Skin of body (tissue), 3 donors: ENCODE measurements at places on chromosomes 5 and 9. TPM values are rescaled to one million over a fixed set of nuclear protein-coding genes. Genes with fewer than 3 reads are reported as not detected.

Gene CCL27
- total RNA-seq, result 7.6 TPM

Gene GMCL2
- not detected for total RNA-seq

DNA sequence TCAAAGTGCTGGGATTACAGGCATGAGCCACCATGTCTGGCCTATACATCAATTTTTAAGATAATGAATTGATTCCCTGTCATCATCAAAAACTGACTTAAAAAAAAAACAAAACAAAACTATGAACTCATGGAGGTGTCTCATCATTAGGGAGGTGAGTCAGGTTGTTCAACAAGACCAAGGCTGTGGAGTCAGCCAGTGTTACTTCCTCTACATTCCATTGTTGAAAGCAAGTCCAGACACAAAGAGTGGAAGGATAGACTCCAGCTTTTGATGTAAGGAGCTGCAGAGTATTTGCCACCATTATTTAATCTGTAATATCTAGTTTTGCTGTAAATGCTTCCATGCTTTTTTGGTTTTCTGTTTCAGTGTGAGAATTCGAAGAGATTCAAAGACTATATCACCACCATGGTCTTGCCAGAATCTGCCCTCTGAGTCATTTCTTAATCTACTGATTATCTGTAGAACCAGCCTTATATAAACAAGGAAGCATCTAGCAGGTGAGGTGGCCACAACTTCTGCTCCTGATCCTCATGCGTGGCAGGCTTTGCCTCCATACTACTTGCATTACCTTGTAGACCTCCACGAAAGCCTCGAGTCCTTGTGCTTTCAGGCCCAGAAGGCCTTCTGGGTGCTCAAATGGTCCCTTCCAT, 156.1 kb downstream of the FGF1 start:
- no peak for DNase-seq

- no peak for DNase-seq
Observed at GRCh38 chr5:37663538-37663937, 176.3 kb downstream of the GDNF start.

- DNase-seq, result no peak
Observed at GRCh38 chr5:179337796-179338676, 7.2 kb downstream of the ADAMTS2 start.

DNA sequence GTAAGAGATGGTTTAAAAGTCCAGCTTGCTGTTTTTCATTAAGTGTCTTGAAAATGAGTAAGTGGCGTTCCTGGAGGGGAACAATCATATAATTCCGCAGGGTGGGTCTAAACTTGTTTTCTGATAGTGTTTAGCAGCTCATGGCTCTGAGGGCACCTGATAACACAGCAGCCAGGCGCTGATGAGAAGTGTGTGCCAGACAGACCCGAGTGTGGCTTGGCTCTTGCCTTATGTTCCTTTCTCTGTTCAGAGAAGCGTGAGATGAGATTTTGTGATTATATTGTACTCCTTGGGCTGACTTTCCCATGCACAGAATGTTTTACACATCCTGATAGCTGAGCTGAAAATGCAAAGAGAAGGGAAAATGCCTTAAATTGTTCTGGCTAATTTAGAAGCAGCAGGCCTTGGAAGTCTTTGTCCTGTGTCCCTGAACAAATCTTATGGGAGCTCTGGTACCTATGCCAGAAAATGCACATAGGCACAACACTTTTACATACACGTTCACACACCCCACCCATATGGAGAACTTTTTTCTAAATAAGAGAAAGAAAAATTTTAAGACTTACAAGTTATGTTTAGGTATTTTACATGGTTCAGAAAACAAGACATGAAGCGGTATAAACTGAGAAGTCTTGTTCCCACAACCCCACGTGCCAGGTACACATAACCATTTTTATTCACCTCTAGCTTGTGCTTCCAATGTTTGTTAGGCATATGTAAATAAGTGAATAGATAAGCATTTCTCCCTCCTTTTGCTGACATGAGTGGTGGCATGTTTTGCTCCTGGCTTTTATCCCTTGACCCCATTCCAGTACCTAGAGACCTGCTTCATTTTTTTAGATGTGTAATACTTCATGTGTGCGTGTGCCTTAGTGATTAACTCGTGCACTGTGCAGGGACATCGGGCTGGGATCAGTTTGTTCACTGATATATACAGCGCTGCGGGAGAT, 152.2 kb upstream of the OTULINL start:
- no peak for DNase-seq

Gene CAMK2A
- total RNA-seq, result 4.0 TPM

- DNase-seq, result no peak
Observed at GRCh38 chr5:92676215-92677165, 904.5 kb downstream of the NR2F1-AS1 start.

DNA sequence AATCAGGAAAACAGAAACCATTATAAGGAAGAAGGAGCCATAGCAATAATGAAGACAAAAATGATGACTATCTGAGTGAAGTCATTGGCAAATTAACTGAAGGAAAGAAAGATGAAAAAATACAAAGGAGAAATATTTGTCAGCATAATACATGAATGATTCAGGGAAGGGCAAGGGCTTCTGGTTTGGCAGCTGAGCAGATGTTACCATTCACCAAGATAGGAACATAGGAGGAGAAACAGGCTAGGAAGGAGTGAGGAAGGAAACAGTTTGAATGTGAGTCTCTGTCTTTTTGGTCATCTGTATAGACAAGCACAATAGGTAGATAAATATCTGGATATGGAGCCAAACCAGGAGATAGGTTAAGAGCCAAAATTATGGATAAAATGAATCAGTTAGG, 296.0 kb downstream of the ISL1 start:
- no peak for DNase-seq

GRCh38 chr5:133758641-133759040, 146.3 kb upstream of the FSTL4 start:
- no peak for DNase-seq

Gene CD72
- total RNA-seq, result 1.6 TPM

GRCh38 chr5:22896152-22896551, 43.0 kb upstream of the CDH12 start:
- no peak for DNase-seq

DNA sequence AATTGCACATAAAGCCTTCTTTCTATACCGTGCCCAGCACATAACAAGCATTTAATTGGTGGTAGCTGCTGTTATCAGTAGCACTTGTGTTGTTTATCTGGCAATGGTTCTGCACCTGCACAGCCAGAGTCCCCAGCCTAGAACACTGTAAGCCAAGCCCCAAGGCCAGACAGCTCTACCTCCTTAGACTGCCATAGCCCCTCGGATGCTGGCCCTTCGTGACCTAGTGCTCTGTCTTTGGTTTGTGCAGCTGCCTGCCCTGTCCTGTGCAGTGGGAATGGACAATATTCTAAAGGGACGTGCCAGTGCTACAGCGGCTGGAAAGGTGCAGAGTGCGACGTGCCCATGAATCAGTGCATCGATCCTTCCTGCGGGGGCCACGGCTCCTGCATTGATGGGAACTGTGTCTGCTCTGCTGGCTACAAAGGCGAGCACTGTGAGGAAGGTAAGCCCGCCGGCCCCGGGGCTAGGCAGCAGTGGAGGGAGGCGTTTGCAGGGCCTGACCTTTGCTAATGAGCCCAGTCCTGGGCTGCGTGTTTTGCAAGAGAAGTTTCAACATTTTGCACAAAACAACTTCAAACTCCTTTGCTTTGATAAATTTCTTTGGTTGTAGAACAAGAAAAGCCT, 173.3 kb upstream of the WWC1 start:
- no peak for DNase-seq

Gene NUTM2G
- total RNA-seq, result not detected

DNA sequence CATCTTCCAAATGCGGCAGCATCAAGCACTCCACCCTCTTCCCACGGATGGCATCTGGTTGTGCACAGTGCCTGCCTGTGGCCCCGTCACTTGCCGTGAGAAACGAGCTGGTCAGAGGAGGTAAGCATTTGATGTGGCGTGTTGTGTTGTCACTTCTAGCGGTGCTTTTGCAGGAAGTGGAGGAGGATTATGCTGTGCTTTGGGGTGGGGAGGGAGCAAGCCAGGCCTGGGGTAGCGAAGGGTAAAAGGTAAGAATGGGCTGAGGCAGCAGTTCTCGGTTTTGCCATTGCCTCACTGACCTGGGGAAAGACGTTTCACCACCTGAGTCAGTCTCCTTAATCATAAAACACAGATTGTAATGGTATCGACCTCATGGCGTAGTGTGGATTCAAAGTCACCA, 2.3 kb upstream of the POMT1 start:
- DNase-seq, result no peak

GRCh38 chr9:7791394-7791793, 8.2 kb downstream of the DMAC1 start:
- DNase-seq, result no peak

DNA sequence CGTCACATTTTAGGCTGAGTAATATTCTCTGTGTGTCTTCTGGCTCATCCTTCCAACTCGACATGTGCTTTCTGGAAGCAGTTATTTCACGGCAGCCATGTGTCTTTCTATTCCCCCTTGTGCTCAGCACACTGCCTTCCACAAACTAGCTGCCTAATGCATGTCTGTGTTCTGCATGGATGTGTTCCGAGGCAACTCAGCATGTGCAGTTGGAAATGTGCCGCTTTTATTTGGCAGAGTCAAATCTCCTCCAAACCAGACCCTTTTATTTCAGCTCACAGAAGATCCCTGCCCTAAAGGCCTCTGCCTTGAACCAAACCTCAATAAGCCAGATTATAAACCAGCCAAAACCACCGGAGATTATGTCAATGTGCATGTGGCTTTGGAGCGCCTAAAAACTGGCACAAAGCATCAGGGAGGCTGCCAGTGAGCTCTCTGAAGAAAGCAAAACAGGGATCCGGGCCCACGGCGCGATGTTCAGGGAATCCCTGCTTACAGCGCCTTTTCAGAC, 360.2 kb downstream of the DEPDC1B start:
- peak; percentile 96 for DNase-seq

GRCh38 chr5:128002425-128002824, 81.1 kb upstream of the SLC12A2 start:
- DNase-seq, result no peak
